ENCODE measurements at places on chromosomes 4 and X.

DNA sequence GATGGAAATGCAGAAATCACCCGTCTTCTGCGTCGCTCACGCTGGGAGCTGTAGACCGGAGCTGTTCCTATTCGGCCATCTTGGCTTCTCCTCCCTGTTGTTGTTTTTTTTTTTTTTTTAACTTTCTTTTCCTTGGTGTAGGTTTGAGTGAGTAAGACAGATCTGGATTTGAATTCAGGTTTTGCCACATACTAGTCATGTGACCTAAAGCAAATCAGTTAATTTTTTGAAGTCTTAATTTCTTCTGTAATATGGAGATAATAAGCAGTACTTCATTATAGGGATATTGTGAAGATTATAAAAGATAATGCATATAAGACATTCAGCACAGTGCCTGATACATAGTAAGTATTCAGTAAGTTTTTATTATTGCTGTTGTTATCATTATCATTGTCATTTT, 41.5 kb upstream of the BRS3 start:
- DNase-seq = no peak

DNA sequence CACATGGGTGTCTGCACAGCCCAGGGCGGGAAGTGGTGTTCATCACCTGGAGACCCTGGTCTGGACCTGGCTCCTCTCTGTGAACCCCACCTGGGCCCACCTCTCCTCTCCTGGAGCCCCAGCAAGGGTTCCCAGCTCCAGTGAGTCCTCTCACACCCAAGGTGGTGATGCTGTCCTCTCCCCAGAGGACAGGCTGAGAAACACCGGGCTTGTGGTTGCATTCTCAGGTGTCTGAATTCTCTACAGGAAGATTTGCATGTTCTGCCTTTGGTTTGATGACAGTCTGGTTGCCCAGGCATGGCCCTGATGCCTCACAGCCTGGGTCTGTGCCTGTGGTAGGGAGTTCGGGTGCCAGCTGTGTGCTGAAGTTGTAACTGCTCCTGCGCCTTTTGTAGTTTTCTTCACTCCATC, 3.8 kb downstream of the MAEA start:
- no peak for DNase-seq

DNA sequence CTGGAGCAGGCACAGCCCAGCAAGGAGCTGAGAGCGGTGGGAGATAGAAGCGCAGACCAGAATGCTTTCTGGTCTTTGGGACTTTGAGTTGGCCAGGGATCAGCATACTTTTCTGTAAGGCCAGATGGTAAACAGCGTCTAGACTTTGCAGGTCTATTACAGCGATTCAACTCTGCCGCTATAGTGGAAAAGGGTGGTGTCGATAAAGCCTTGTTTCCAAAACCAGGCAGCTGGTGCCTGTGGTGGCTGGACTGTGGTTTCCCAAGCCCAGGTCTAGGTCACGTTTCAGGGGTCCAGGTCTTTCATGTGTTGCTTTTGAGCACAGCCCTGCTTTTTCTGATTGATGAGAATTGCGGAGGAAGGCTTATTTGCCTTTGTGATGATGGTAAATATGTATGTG, 40.1 kb downstream of the HTT-AS start:
- DNase-seq = no peak

- DNase-seq = no peak
These were observed 440.1 kb upstream of the SMIM31 start for GRCh38 chr4:164313853-164314252.

- DNase-seq = no peak
These were observed 52.1 kb upstream of the HSD17B10 start for GRCh38 chrX:53486285-53486684.

- peak; percentile 86 for DNase-seq
These were observed 38.1 kb upstream of the CD99L2 start for GRCh38 chrX:150936556-150936955.

DNA sequence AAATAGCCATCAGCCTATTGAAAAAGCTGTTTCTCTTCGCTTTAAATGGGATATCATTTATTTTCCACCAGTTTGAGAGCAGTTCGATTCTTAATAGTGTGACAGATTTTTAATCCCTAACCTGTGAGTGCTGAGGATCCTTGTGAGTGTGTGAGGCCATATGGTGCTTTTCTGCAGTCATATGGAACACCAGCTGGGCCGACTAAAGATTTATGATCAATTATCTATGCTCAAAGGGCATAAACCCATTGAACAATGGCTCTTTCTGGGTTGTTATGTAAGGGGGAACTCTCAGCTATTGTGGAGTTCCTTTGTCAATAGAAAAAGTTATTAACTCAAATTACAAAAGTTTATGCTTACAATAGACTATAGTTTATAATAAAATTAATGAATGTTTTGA, 1003.6 kb downstream of the FAT4 start:
- DNase-seq = no peak

DNA sequence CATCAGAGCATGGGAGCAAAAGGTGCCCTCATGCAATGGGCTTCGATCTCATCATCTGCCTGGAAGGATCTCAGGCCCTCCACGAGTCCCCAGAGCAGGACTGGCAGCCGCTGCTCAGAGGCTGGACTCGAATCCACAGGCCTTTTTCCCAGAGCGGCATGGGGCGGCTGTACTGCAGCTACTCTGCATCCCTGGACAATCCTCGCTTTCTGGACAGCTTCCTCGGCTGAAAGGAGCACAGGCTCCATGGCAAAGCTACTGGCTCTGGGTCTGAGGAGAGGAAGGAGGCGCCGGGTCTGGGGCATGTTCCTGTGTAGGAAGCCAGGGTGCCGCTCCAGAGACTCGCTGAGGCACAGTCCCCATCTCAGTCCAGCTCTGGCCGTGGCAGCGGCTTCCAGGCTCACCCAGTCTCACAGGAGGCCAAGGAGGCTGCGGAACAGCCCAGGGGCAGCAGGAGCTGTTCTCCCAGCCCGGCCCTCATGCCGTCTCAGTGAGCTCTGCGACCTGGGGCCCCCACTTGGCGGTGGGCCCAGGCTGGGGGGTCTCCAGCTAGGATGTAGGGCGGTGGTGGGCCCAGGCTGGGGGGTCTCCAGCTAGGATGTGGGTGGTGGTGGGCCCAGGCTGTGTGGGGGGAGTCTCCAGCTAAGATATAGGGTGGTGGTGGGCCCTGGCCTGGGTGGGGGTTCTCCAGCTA, 2.7 kb upstream of the SPON2 start:
- no peak for DNase-seq

- no peak for DNase-seq
These were observed 508.6 kb downstream of the RAB28 start for GRCh38 chr4:12975511-12975910.

DNA sequence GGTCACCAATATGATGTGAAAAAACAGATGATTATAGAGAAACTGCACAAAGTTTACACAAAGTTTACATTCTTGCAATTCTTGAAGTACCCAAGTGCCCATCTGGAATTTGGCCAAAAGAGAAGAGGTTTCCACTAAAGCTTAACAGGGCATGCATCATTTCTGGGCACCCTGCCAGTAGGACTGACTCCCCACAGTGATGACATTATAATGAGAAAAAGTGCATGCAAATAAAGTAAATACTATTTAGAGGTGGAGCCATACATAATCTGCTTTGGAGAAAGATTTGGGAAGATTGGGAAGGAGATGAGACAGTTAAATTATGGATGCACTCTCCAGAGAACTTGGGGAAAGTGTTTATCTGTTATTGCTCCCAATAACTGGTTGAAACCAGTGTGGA, 93.7 kb upstream of the TRPC3 start:
- peak; percentile 94 for DNase-seq

GRCh38 chr4:71338846-71339593, at the start of gene SLC4A4:
SLC4A4 (plus strand) TSS chr4:71339020.
- DNase-seq = peak; percentile 62

DNA sequence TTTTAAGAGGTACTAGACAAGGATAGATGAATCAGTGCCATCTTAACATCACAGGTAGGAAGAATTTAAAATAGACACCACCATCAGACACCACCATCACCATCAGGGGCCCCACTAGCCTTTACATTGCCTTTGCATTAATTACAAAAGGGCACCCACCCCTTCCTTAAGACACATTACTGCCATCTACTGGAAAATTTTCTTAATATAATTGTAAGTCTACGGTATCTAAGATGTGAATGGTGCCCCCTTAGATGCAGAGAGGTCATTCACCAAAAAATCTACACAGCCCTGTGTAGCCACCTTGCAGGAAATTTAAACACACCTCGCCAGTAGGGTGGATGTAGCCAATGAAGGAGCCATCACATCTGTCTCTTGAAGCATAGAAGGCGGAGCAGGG, 184.1 kb downstream of the MID1IP1 start:
- DNase-seq = peak; percentile 5

- DNase-seq = peak; percentile 17
These were observed 41.9 kb downstream of the TNIP2 start for GRCh38 chr4:2714061-2714770.

DNA sequence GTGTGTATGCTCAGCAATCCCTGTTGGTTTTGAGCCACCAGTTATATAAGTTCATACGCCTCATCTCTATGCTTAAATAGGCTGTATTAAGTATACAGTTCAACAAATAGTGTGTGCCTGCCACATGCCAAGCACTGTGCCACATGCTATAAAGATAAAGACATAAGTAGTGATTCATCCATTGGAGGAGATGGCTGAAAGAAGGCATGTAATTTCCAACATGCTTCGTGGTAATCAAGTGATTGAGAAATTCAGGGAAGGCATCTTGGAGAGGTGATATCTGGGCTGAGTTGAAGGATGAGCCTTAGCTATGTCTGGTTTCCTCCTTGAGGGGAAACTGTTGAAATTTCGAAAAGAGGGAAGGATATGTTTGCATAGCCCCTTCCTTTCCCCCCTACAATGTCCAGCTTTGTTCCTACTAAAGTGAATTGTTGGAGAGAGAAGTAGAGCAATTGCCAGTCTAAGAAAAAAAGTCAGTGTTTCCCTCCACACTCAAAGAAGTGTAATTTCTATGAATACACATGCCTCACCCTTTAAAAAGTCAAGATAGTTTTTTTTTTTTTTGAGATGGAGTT, 96.5 kb downstream of the ARHGAP10 start:
- peak; percentile 68 for DNase-seq

DNA sequence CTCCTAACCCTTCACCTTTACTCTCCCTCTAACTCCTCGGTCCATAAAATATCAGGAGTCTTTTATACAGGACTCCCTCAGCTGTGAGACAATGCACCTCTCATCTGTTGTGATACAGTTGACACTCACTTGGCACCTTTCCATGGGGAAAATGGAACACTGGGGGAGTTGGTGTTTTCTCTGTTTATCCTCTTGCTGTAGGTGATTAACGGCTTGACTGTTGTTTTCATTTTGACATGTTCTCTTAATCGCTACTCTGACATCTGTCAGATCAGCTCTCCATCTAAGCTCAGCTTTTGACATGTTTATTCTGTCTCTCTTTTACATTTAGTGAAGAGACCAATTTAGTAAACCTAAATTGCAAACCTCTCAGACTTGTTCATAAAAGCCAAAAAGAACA, 604.8 kb downstream of the TRAM1L1 start:
- DNase-seq = no peak

GRCh38 chrX:124194901-124195300, 137.6 kb upstream of the TEX13D start:
- DNase-seq = no peak

Measured in AG10803 (cell line).